ENCODE measurements at places on chromosomes 16 and 17. TPM values are rescaled to one million over a fixed set of nuclear protein-coding genes. Genes with fewer than 3 reads are reported as not detected.

CLEC18B gene
- total RNA-seq = 2.1 TPM

RGS9 gene
- 0.86 TPM for total RNA-seq

FBRS gene
- total RNA-seq = 21.7 TPM

PNMT gene
- not detected for total RNA-seq

KRTAP4-9 gene
- not detected for total RNA-seq

HSD17B2 gene
- 12.3 TPM for total RNA-seq

MILR1 gene
- total RNA-seq = not detected

ADGRG3 gene
- total RNA-seq = not detected

SLC9A5 gene
- 1.2 TPM for total RNA-seq

FOXL1 gene
- total RNA-seq = 6.0 TPM

TBX4 gene
- total RNA-seq = not detected

GPR139 gene
- total RNA-seq = not detected

EPX gene
- not detected for total RNA-seq

NPIPA2 gene
- not detected for total RNA-seq

NAGS gene
- total RNA-seq = 17.1 TPM

HAGHL gene
- total RNA-seq = 26.2 TPM

ABCC11 gene
- 0.04 TPM for total RNA-seq

SLC38A8 gene
- not detected for total RNA-seq

DOC2B gene
- total RNA-seq = not detected

RNF222 gene
- 0.04 TPM for total RNA-seq

TBC1D3G gene
- not detected for total RNA-seq

KRT36 gene
- total RNA-seq = not detected

TEKT5 gene
- not detected for total RNA-seq

TP53TG3C gene
- not detected for total RNA-seq

C16orf89 gene
- total RNA-seq = not detected
